ENCODE measurements at places on chromosomes 1 and 21.

GRCh38 chr1:183758913-183759312 is 46.0 kb upstream of the RGL1 start:
- no peak overlapping the region for H3K27ac ChIP-seq
- no peak for DNase-seq
- H3K36me3 ChIP-seq = peaks cover 1% of the 10 kb centered on the region
- H3K27me3 ChIP-seq = no peaks in the 10 kb centered on the region
- no peaks in the 10 kb centered on the region for H3K4me1 ChIP-seq

- no peak for DNase-seq
- H3K27me3 ChIP-seq = no peaks in the 10 kb centered on the region
- H3K27ac ChIP-seq = no peak overlapping the region
- no peaks in the 10 kb centered on the region for H3K4me1 ChIP-seq
Measured at GRCh38 chr1:24849672-24850295, 80.3 kb downstream of the RUNX3 start.

DNA sequence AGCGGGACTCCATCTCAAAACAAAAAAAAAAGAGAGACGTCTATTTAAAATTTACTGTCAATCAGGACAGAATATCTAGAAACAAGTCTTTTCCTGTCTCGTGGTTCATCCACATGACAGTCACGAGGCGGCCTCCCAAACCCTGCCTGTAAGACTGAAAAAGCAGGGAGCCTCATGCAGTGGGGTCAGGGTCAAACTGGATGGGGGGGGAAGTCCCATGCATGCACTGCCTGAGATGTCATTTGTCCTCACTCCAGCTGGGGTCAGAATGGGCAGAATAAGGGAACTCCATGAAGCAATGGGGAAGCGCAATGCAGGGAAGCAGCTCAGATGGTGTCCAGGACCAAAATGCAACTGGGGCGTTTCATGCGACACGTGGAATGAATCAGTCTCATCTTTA is 85.5 kb downstream of the PIK3CD start:
- no peaks in the 10 kb centered on the region for H3K27me3 ChIP-seq
- DNase-seq = no peak
- no peaks in the 10 kb centered on the region for H3K4me1 ChIP-seq

- peak; percentile 87 for DNase-seq
- H3K4me3 ChIP-seq = no peak overlapping the region
- H3K27me3 ChIP-seq = no peaks in the 10 kb centered on the region
- H3K36me3 ChIP-seq = no peaks in the 10 kb centered on the region
- H3K27ac ChIP-seq = no peak overlapping the region
- peaks cover 2% of the 10 kb centered on the region for H3K4me1 ChIP-seq
Measured at GRCh38 chr1:117758444-117759316, 152.8 kb downstream of the TENT5C start.

GRCh38 chr1:207925210-207925609 is 14.3 kb upstream of the CD34 start:
- no peaks in the 10 kb centered on the region for H3K36me3 ChIP-seq
- peak; percentile 23 for DNase-seq
- no peak overlapping the region for H3K27ac ChIP-seq
- no peaks in the 10 kb centered on the region for H3K27me3 ChIP-seq
- no peaks in the 10 kb centered on the region for H3K4me1 ChIP-seq
- H3K4me3 ChIP-seq = no peak overlapping the region

DNA sequence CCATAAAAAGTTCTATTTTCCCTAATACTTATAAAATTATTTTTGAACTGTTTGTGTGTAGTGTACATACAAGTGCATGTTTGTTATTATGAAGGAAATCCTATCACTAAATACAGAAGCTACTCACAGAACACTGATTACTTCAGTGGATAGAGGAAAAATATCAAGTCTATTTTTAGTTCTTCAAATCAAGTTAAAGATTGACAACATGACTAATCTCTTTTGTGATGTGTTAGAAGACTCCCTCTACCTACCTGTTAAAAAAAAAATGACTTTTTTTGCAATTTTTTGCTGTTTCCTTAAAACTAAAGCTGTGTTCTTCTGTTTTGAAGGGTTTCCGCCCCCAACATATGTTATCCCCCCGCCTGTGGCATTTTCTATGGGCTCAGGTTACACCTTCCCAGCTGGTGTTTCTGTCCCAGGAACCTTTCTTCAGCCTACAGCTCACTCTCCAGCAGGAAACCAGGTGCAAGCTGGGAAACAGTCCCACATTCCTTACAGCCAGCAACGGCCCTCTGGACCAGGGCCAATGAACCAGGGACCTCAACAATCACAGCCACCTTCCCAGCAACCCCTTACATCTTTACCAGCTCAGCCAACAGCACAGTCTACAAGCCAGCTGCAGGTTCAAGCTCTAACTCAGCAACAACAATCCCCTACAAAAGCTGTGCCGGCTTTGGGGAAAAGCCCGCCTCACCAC is 45.5 kb downstream of the NCF2 start:
- no peaks in the 10 kb centered on the region for H3K27me3 ChIP-seq
- H3K4me3 ChIP-seq = no peak overlapping the region
- peaks cover 17% of the 10 kb centered on the region for H3K4me1 ChIP-seq
- DNase-seq = no peak

- H3K27ac ChIP-seq = no peak overlapping the region
- no peak overlapping the region for H3K4me3 ChIP-seq
- no peaks in the 10 kb centered on the region for H3K27me3 ChIP-seq
- DNase-seq = no peak
- H3K36me3 ChIP-seq = no peaks in the 10 kb centered on the region
- no peaks in the 10 kb centered on the region for H3K4me1 ChIP-seq
Measured at GRCh38 chr21:29221253-29221744, 77.4 kb upstream of the BACH1 start.

DNA sequence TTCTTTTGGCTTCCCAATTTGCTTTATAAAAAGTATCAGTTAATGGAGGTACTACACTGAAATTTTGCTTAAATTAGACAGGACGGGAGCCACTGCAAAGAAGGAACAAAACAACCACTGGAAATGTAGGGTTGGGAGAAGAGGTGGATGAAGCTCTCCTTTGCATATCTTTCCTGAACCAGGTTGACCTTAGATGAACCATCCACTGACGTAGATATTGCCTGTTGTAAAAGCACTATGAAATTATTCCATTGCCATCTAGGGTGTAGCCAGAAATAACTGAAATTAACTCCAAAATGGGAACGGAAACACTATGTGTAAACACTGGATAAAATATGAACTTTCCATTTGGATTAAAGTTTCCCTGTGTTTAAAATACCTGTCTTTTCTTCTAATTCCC is 1.2 kb upstream of the ABL2 start:
- no peaks in the 10 kb centered on the region for H3K36me3 ChIP-seq
- no peak overlapping the region for H3K27ac ChIP-seq
- peaks cover 4% of the 10 kb centered on the region for H3K4me1 ChIP-seq
- no peaks in the 10 kb centered on the region for H3K27me3 ChIP-seq
- no peak overlapping the region for H3K4me3 ChIP-seq

DNA sequence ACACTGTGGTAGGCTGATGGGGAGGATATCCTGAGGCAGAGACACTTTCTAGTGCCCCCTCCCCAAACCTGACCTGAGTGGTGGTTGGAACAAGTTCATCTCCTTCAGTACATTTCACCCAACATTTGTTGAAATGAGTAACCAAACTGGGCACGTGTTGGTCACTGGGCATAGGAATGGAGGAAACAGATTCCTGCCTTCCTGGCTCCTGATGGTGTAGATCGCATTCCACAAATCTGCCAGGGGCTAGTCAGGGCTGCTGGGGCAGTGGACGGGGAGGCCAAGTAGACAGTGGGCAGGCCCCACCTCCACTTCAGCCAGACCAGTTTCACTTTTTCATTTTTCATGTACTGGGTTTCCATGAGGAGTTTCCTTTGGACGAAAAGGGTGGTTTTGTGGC is 16.5 kb upstream of the ALX3 start:
- H3K27ac ChIP-seq = no peak overlapping the region
- no peak overlapping the region for H3K4me3 ChIP-seq
- H3K36me3 ChIP-seq = no peaks in the 10 kb centered on the region
- H3K27me3 ChIP-seq = peaks cover 91% of the 10 kb centered on the region
- H3K4me1 ChIP-seq = peaks cover 18% of the 10 kb centered on the region
- no peak for DNase-seq

DNA sequence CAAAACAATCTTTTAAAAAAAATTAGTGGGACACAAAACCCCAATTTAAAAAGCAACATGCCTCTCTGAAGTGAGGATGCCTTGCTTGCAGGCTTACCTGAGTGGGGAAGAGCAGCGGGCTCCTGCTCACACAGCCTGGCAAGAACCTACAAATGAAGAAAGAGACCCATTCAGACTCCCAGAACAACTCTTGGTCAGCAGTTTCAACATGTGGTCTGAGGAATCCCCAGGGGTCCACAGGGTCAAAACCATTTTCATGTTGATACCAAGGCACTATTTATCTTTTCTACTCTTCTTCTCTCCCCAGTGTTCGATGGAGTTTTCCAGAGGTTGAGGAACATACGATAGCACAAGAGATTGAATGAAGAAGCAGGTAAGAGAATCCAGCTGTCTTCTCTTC is 55.9 kb downstream of the SIPA1L2 start:
- H3K27ac ChIP-seq = no peak overlapping the region
- H3K4me1 ChIP-seq = peaks cover 10% of the 10 kb centered on the region
- H3K36me3 ChIP-seq = peaks cover 80% of the 10 kb centered on the region
- H3K27me3 ChIP-seq = no peaks in the 10 kb centered on the region

- no peak overlapping the region for H3K27ac ChIP-seq
- no peak overlapping the region for H3K4me3 ChIP-seq
- peaks cover 9% of the 10 kb centered on the region for H3K4me1 ChIP-seq
- no peaks in the 10 kb centered on the region for H3K36me3 ChIP-seq
Measured at GRCh38 chr1:209105701-209106100, 477.8 kb upstream of the CAMK1G start.

GRCh38 chr21:45293726-45294401 is 6.2 kb upstream of the POFUT2 start:
- peaks cover 10% of the 10 kb centered on the region for H3K4me1 ChIP-seq
- H3K36me3 ChIP-seq = peaks cover 2% of the 10 kb centered on the region
- H3K27me3 ChIP-seq = no peaks in the 10 kb centered on the region
- no peak for DNase-seq
- no peak overlapping the region for H3K27ac ChIP-seq

DNA sequence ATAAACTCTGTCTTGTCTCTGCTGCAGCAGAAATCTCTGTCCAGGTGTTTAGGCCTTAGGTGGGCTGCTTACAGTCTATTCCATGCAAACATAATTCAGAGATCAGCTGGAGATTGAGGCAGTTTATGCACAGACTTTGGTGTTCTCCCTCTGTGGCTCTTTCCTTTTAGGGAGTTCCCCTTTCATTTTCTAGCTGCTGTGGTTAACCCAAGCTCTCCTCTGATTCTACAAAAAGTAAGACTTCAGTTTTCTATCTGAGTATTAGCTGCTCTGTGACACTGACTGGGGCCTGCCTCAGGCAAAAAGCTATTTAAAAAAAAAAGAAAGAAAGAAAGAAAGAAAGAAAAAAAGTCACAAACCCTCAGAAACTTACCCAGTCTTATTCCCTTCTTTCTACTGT is 211.1 kb downstream of the CAMTA1 start:
- H3K36me3 ChIP-seq = no peaks in the 10 kb centered on the region
- no peaks in the 10 kb centered on the region for H3K27me3 ChIP-seq
- H3K4me1 ChIP-seq = no peaks in the 10 kb centered on the region
- no peak overlapping the region for H3K27ac ChIP-seq
- no peak overlapping the region for H3K4me3 ChIP-seq

- no peaks in the 10 kb centered on the region for H3K36me3 ChIP-seq
- H3K27ac ChIP-seq = no peak overlapping the region
- H3K27me3 ChIP-seq = no peaks in the 10 kb centered on the region
- no peak for DNase-seq
- peaks cover 12% of the 10 kb centered on the region for H3K4me1 ChIP-seq
Measured at GRCh38 chr1:154895798-154896197, 25.7 kb upstream of the KCNN3 start.

GRCh38 chr1:46613661-46614603 is 2.7 kb downstream of the MOB3C start:
- peak overlapping the region; percentile 86 for H3K27ac ChIP-seq
- no peaks in the 10 kb centered on the region for H3K36me3 ChIP-seq
- peaks cover 20% of the 10 kb centered on the region for H3K4me1 ChIP-seq
- H3K4me3 ChIP-seq = peak overlapping the region; percentile 6

DNA sequence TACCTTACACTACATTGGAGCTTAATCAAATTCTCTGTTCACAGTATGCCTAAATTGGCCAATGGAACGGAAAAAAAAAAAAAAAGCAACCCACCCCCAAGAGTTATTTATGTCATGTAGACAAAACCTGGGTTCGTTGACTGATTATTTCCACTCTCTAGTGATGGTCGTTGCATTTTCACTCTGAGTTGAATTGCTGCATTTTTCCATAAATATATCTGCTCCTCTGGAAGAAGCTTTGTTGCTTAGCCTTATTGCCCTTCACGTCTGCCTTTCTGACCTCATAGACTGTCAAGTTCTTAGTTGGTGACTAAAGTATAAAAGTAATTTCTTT is 90.2 kb upstream of the RUNX1 start:
- H3K4me1 ChIP-seq = no peaks in the 10 kb centered on the region
- H3K4me3 ChIP-seq = no peak overlapping the region
- H3K36me3 ChIP-seq = no peaks in the 10 kb centered on the region
- H3K27ac ChIP-seq = no peak overlapping the region
- DNase-seq = no peak
- no peaks in the 10 kb centered on the region for H3K27me3 ChIP-seq

DNA sequence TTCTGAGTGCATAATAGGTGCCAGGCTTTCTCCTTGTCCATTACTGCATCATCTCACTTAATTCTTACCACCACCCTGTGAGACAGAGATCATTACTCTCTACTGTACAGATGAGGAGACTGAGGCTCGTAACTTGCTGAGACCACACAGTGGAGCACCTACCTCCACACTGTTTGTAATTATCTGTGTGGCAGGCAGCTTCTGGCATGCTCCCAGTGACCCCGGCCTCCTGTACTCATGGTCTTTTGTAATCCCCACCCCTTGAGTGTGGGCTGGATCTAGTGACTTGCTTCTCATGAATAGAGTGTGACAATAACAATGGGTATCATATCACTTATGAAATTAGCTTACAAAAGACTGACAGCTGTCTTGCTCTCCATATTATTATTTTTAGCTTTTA is 407.3 kb downstream of the MATN1 start:
- no peak overlapping the region for H3K27ac ChIP-seq
- no peak overlapping the region for H3K4me3 ChIP-seq
- H3K27me3 ChIP-seq = no peaks in the 10 kb centered on the region

Data from neuronal stem cell (in vitro differentiated cells).